Right cardiac atrium (tissue), 5 donors: ENCODE measurements at places on chromosomes 3 and 15. TPM values are rescaled to one million over a fixed set of nuclear protein-coding genes. Genes with fewer than 3 reads are reported as not detected.
A peak's percentile ranks its signal among the peaks of the same experiment; 100 is the strongest.

The HTR3E gene
- not detected for polyA plus RNA-seq

The RGMA gene
- polyA plus RNA-seq: 10.8 TPM

The LDHAL6B gene
- not detected for polyA plus RNA-seq

The FRMD5 gene
- 24.1 TPM for polyA plus RNA-seq

The CA12 gene
- polyA plus RNA-seq: 0.75 TPM

The MEIS2 gene
- polyA plus RNA-seq: 14.8 TPM

The HRH1 gene
- 0.43 TPM for polyA plus RNA-seq

The KBTBD13 gene
- polyA plus RNA-seq: 6.9 TPM

The THRB gene
- 5.3 TPM for polyA plus RNA-seq

The GUCA1C gene
- not detected for polyA plus RNA-seq

The CPN2 gene
- 0.07 TPM for polyA plus RNA-seq

The AMT gene
- polyA plus RNA-seq: 20.0 TPM

The LPP gene
- 14.5 TPM for polyA plus RNA-seq

The TGM5 gene
- polyA plus RNA-seq: 0.02 TPM

DNA sequence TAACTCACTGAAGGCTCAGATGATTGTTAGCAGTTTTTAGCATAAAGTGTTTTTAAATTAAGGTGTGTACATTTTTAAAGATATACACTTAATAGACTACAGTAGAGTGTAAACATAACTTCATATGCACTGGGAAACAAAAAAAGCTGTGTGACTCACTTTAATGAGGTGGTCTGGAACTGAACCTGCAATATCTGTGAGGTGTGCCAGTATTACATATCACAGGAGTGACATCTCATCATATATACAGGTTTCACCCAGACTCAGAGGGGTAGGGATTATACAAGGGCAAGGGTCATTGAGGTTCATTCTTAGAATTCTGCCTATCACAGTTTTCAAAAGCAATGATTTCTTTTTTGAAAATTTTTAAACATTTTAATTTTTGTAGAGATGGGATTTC is 7.3 kb upstream of the SNRK start:
- DNase-seq: no peak

DNA sequence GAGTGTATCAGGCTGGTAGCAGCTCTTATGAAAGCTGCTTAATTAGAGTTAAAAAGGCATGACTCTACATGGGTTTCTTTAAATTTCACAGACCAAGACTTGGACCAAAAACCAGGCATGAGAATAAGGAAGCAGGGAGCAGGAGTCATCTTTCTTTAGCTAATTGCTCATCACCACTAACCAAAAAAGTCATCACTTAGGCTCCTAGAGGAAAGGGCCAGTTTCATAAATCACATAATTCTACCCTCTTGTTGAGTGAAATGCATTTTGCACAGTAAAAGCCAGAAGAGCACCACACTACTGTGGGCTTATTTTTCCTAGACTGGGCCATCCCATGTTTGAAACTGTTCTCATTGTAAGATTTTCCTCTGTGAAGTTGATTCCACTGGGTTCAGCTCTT is 175.6 kb downstream of the GREM1 start:
- no peak for DNase-seq

DNA sequence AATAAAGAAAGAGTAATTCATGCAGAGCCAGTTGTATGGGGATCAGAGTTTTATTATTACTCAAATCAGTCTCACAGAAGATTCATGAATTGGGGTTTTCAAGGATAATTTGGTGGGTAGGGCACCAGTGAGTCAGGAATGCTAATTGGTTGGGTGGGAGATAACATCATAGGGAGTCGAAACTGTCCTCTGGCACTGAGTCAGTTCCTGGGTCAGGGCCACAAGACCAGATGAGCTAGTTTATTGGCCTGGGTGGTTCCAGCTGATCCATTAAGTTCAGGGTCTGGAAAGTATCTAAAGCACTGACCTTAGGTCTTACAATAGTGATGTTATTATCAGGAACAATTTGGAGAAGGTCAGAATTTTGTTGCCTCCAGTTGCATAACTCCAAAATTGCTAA is 998.6 kb upstream of the EPHA6 start:
- DNase-seq: peak; percentile 12

DNA sequence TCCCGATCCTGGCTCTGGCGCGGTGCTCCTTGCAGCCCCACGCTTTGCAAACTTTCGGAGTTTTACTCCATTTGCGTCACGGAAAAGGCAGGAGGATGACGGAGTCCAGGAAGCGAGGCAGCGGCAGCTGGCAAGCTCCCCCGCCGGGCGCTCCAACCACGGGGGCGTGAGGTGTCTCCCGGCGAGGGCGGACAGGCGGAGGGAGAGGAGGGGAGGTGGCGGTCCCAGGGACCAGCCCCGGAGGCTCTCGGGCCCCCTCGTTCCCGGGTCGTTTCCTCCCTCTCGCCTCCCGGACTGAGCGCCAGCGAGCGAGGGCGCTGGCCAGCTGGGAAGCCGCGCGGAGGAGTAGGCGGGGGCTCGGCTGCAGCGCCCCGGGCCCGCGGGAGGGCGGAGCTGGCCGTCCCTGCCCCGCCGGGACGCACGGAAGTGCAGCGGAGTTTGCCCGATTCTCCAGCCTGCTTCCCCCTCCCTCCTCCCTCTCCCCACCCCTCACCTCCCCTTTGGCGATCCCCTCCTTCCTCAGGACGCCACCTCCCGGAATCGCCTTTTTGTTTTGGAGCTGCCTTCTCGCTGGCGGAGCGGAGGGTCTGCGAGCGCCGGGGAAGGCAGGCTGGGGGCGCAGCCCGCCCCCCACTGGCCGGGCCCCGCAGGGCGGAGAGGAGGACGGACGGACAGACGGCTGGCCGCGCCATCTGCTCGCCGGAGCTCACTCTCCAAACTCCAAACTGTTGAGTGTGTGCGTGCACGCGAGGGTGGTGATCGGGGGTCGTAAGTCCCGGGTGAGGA is at the start of gene SNX33:
TSS of gene SNX33 (plus strand) at position 543 of the 786 bp plus-strand sequence. CDS start 1,191 bp downstream, outside the sequence.
- DNase-seq: peak; percentile 90

DNA sequence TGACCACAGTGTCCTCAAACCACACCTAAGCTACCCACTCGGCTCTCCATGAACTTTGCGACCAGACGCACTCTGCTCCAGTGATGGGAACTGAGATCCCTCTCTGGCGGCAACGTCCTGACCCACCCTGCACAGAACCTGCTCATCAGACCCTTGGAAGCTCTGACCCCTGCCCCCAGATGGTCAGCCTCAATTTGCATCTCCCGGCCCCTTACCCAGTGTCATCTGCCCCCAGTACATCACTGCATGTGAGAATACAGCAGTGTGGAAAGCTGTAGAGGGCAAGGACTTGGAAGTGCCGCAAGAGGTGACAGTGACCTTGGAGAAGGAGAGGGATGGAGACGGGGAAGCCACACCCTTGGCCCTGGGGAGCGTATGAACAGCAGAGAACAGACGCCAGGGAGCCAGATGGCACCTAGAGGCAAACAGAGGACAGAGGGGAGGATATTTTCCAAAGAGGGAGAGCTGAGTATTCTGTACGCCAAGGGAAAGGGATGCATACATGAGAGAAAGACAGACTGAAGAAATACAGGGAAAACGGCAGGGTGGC is 192.0 kb downstream of the XXYLT1 start:
- no peak for DNase-seq

- no peak for DNase-seq
These were observed 74.2 kb downstream of the SPSB4 start for GRCh38 chr3:141125351-141125750.

DNA sequence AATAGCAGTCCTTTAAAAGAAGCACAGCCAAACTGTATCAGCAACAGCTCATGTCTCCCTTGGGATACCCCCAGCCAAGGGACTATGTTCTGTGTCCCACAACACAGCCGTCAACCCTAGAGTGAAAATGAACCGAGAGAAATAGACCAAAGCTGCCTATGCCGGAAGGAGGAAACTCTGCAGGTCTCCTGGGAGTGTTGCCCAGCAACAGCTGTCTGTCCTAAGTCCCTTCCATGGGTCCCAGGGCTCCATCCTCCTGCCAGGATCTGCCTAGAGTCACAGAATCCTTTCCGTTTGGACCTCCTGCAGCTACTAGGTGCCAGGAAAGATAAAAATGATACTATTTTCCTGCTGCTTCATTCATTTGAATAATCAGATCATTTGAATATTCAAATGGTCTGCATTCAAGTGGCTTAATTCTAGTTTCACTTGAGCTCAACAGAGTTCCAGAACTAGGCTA is 53.1 kb downstream of the TRANK1 start:
- DNase-seq: peak; percentile 73

GRCh38 chr3:173932624-173933023 is 535.1 kb downstream of the NLGN1 start:
- no peak for DNase-seq

DNA sequence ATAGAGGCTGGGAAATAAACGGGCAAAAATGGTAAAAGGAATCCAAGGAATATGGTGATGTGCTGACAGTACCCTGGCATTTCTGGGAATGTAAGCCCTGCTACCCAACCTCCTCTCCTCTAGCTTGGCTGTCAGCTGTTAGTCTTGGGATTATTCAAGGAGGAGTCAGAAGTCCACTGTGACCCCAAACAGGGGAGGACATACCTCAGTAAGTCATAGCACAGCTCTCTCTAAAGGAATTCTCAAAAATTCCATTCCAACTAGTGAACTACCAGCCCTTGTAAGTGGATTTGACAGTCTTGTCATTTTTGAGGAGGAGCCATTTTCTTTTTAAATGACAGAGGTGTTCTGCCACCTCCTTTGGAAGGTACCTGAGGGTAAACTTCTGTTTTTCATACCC is 207.5 kb downstream of the PDCD6IP start:
- DNase-seq: no peak

DNA sequence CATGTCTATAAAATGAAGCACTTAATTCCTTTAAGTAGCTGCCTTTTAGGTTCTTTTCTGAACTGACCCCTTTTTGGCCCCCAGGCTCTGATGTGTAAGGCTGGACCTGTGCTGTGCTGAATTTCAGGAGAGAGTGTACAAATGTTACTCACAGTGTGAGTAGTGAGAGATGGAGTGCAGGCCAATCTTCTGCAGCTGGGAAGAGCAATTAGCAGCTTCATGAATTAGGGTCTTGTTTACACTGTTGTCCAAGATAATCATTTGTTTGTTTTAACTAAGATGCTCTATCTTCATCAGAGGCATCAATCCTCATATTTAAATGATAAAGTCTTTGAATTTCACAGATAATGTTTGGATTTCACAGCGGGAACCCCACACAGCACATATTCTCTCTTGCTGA is 19.4 kb downstream of the ARPP21 start:
- DNase-seq: no peak

DNA sequence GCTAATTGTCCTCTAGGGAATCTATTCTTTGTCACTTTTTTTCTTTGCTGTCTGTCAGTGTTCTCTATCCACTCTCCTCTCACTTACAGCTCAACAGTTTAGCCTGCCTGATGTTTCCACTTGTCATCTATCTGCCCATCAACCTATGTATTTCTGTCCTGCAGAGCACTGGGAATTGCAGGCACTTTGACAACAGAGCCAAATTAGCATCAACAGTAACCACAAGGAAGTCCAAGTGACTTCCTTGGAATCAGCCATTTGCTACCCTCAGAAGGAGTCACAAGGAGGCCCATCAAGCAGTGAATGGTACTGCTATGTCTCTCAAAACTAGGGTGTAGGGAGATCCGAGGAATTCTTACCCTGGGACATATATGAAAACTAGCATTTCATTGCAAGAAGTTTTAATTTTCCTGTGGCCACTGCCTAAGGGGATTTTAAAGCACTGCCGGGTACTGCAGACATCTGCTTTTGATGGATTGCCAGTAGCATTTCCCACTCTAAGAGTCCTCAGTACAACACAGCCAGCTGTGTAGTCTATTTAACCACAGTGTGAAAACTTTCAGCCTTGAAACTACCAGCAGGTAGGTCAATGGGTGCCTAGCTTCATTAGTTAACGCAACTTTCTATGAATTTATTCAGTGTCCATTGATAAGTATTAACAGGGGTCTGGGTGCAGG is 898.8 kb downstream of the NTRK3 start:
- no peak for DNase-seq

DNA sequence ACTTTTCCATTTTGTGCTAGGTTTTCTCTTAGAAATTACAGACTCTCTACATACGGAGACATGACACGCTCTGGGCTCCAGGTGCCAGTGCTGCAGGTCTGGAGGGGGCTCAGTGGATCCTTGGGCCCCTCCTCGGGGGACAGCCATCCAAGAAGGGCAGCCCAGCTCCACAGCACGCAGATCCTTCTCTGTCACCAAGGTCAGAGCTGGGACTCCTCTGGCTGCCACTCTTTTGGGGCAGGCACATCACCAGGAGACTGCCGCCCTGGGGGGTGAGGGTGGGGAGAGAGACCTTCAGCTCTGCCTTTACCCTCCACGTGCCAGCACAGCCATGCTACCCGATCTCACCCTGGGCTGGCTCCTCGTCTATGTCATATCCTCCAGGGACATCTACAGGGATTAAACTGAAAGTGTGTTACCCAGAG is 65.6 kb downstream of the ATP10A start:
- DNase-seq: peak; percentile 46

DNA sequence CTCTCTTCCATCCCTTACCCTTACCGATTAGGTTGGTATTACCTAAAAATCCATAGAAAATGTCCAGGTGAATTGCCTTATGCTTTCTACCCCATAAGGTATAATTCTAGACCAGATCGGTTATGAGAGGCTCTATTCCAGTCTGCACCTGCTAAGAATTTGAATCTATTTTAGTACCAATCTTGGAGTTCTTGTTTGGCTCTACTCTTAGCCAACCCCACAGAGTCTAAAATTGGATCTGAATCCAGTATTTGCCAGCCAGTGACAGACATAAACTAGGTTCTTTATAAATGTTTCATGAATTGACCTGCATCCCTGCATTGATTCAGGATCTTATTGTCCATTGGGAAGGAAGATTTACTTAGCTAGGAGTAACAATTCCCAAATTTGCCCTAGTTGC is 6.5 kb downstream of the KLHL24 start:
- no peak for DNase-seq

GRCh38 chr3:193968380-193968974 is 167.5 kb upstream of the HES1 start:
- DNase-seq: no peak

DNA sequence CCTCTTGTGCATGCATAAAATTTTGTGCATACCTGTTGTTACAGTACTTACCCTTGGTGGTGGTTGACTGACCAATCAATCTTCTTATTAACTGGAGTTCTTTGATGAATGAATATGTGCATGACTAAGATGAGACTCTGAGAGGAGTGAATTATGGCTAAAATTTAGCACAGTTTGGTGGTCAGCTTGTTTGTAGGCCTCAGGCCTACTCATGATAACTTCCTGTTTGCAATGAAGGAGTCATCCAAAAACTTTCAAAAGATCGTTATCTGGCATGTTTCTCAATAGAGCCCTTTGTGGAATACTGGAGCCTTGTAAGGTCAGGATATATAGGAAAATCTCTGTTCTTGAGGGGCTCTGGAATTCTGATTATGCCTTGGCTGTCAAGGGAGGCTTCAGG is 66.5 kb downstream of the LEKR1 start:
- DNase-seq: no peak

- peak; percentile 89 for DNase-seq
These were observed 172.7 kb upstream of the CTNNB1 start for GRCh38 chr3:41026394-41027177.

- DNase-seq: no peak
These were observed 200.2 kb upstream of the LRRC3B start for GRCh38 chr3:26422415-26422814.

DNA sequence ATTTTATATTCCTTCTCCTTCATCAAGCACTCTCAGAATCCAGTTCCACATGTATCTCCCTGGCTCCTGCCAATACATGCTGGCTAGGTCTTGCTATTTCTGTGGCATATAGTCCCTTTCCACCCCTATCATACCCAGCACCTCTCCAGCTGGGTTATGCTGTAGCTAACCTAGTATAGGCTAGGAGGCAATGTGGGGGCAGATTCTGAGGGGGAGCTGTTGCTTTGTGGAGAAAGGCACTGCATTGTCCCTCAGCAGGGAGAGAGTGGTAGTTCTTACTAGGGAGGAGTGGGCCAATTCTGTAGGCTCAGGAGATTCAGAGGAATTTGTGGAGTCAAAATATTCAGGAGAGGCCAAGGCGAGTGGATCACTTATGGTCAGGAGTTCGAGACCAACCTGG is 39.4 kb upstream of the UBL7 start:
- no peak for DNase-seq
